ENCODE measurements at places on chromosomes 13 and 19.

GRCh38 chr19:3642987-3643673, 16.5 kb upstream of the CACTIN start:
- DNase-seq, result no peak

GRCh38 chr13:23377983-23378632, 55.4 kb downstream of the SACS start:
- DNase-seq, result peak; percentile 40

DNA sequence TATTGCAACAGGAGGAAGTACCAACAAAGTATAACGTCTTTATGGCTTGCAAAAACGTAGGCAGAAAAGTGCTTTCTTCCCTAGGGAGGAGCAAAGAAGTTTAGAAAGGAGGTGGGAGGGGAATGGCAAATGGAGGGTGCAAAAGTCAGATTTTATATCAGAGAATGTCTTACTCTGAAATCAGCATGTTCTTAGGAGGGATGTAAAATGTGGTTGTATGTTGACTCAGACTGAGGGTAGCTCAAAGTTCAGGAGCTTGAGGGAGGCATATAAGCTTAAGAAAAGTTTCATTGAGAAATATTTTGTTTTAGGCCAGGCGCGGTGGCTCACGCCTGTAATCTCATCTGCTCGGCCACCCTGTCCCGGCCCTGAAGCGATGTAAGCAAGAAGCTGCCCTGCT, 1.7 kb downstream of the ZNF90 start:
- DNase-seq, result no peak

DNA sequence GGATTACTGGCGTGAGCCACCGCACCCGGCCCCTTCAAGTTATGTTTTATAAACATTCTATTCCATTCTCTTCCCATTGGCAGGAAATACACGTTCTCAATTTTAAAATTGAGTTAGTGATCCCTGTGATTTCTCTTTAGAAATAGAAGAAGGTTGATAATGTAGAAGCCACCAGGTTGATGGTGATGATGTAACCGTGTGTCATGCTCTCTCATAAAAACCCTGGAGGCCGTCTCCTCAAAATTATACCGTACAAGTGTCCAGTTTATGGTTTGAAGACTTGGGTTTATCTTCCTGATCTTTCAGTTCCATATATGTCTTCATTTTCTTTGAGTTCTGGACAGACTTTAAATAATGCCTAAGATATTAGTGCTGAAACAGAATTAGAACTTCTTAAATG, 32.2 kb downstream of the COG3 start:
- no peak for DNase-seq

GRCh38 chr19:45767881-45768654, 984 bp downstream of the SIX5 start:
- peak; percentile 82 for DNase-seq

- no peak for DNase-seq
Measured at GRCh38 chr13:34547929-34548328, 394.1 kb upstream of the NBEA start.

- DNase-seq, result no peak
Measured at GRCh38 chr19:5253406-5254110, 87.1 kb downstream of the PTPRS start.

GRCh38 chr19:46821512-46822409, 28.9 kb downstream of the AP2S1 start:
- DNase-seq, result peak; percentile 52

DNA sequence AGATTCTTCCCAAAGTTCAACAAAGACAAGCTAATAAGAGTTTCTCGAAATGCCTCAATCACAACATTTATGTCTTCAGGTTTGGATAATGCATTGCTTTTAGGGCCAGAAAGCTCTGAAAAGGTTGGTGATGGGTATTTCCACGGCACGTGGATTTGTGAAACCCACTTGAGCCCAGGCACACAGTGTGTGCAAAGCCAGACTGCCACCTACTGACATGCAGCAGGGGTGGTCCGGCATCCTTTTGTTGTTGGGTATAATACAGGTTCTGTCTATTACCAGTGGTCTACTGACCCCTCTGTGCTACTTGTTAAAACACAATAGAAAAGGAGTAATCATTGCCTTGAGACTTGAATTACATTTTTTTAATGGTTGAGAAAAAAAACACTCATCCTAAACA, 225.6 kb downstream of the RAP2A start:
- no peak for DNase-seq

GRCh38 chr19:1265615-1266128, 3.5 kb upstream of the CIRBP start:
- no peak for DNase-seq

DNA sequence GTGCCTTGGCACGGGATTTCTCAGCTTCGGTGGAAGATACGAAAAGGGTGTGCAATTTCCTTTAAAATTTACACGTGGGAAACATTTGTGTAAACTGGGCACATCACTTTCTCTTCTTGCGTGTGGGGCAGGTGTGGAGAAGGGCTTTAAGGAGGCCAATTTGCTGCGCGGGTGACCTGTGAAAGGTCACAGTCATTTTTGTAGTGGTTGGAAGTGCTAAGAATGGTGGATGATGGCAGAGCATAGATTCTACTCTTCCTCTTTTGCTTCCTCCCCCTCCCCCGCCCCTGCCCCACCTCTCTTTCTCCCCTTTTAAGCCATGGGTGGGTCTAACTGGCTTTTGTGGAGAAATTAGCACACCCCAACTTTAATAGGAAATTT, 7.2 kb downstream of the SLITRK5 start:
- peak; percentile 8 for DNase-seq

GRCh38 chr13:97385854-97386253, 48.1 kb upstream of the RAP2A start:
- DNase-seq, result no peak

- DNase-seq, result no peak
Measured at GRCh38 chr13:27177852-27178251, 6.2 kb upstream of the USP12 start.

DNA sequence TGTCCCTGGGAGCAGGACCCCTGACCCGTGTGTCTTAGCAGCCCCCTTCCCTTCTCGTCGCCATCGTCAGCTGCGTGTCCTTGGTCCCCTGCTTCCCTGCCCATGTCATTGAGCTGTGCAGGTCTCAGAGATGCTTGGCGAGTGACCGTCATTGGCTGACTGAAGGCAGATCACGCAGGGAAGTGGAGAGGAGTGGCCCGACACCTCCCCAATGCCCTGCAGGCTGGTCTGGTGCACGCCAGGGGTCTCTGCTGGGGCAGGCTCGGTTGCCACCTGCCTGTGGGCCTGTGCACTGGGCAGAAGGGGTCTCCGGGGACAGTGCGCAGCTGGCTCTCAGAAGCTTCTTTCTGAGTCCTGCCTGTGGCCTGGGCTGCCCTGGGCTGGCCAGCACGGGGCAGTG, 6.2 kb downstream of the GNA11 start:
- no peak for DNase-seq

DNA sequence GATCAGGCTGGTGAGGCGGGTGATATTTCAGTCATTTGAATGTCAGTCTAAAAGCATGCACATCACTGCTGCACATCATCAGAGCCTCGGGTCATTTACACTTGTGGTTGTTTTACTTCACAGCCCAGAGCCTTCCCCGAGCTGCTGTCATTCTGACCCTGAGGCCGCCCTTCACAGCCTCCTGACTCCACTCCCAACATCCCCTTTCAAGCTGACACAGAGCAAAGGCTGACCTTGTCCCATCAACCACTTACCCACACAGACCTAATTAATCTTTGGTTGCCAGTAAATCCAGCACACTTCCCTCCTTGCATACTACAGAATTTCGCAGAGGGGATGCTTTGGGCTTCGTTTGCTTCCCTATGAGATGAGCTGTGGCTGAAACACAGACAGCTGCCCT, 528.1 kb downstream of the DIAPH3 start:
- no peak for DNase-seq

DNA sequence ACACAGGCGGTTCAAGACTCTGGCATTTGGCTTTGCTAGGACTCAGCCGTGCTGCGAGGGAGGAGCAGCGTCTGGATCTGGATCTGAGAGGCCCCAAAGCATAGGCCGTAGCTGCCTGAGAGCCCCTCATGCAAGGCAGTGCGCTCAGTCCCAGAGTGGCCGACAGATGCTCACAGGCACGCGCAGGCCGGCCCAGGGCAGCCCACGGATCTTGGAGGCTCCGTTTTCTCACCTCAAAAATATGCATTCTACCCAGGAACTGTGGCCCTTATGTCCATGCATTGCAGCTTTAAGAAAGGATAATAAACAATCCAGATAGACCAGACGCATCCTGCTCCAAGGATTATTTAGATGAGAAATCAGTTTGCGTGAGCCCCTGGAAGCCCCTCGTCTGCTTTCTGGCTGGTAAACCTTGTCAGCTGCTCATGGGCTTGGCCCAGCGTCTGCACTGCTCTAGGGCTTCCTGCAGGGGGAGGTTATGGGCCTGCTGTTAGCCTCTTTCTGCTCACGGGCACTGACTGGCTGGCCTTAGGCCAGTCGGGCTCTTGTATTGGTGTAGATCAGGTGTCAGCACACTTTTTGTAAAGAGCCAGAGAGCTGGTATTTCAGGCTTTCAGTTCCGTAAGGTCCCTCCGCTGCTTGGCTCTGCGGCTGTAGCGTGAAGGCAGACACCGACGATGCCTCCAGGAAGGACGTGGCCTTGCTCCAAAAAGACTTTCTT, 24.2 kb downstream of the TEX29 start:
- DNase-seq, result no peak

GRCh38 chr13:32790731-32791130, 204.5 kb downstream of the PDS5B start:
- no peak for DNase-seq

GRCh38 chr13:21812192-21812626, 141.3 kb downstream of the FGF9 start:
- no peak for DNase-seq

DNA sequence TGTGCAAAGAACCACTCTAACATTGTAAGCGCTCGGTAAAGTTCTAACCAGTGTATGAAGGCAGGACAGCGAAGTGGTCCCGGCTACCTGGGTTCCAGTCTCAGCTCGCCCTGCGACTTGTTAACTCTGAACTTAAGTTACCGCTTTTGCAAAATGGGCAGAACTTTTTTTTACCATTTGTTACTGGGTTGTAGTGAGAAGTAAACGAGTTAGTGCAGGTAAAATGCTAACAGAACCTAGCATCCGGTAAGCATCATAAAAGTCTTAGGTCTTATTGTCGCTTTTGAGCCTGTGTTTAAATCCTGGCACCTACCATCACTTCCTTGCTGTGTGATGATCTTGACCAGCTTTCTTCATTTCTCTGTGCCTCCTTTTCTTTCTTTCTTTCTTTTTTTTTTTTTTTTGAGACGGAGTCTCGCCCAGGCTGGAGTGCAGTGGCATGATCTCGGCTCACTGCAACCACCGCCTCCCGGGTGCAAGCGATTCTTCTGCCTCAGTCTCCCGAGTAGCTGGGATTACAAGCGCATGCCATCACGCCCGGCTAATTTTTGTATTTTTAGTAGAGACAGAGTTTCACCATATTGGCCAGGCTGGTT, 734 bp upstream of the TRMT1 start:
- DNase-seq, result no peak

GRCh38 chr13:98768522-98768921, 16.1 kb upstream of the SLC15A1 start:
- no peak for DNase-seq

GRCh38 chr13:40468227-40468838, 198.1 kb downstream of the FOXO1 start:
- no peak for DNase-seq

- DNase-seq, result peak; percentile 12
Measured at GRCh38 chr13:39684531-39685137, 29.2 kb downstream of the COG6 start.

DNA sequence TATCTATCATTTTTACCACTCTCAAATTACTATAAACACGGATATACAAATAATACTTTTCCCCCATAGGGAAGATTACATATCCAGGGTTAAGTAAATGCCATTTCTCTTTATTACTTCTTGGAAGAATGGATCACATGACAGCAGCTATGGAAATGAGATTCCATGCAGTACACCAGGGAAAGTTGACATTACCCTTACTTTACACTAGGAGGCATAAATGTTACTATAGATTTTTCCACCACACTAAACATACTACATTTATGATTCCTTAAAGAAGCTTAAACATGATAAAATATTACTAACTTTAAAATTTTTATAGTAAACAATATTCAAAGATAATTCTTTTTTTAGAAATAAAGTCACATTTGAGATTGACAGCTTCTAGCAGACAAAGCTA, 611.4 kb downstream of the PCDH9 start:
- DNase-seq, result peak; percentile 17

- no peak for DNase-seq
Measured at GRCh38 chr13:101242720-101243119, 173.6 kb downstream of the NALCN start.

DNA sequence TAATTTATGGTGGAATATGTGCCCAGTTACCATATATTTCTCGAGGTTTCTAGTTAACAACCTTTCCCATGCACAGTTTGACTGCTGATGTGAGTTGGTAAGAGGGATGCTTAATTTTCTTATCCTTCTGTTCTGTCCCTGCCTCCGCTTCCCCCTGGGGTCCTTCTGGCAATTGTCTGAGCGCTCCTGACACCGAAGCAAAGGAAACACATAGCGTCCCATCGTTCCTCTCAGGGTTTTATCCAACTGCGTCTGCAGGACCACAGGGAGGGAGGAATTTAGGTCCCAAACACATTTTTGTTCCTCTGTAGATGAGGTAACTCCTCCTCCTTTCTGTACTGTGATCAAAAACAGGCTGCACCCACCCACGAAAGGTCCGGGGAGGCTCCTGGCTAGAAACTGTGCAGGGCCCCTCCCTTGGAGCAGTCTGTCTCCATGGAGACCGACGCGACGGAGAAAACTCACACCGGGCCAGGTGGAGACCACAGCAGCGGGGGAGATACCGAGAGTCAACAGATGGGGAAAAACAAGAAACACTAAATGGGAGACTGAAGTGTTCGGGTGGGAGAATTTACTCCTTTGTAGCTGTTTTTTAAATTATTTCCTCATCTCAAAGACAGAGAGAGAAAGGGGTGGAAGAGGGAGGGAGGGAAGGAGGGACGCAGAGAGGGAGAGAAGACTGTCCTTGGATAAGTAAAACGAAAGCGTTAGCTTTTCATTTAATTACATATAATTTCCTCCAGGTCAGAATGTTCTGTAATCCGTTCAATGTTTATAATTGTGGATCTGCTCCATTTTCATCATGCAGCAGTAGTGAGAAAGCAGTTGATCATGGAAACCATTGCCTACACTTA, 191.8 kb upstream of the NBEA start:
- peak; percentile 15 for DNase-seq

DNA sequence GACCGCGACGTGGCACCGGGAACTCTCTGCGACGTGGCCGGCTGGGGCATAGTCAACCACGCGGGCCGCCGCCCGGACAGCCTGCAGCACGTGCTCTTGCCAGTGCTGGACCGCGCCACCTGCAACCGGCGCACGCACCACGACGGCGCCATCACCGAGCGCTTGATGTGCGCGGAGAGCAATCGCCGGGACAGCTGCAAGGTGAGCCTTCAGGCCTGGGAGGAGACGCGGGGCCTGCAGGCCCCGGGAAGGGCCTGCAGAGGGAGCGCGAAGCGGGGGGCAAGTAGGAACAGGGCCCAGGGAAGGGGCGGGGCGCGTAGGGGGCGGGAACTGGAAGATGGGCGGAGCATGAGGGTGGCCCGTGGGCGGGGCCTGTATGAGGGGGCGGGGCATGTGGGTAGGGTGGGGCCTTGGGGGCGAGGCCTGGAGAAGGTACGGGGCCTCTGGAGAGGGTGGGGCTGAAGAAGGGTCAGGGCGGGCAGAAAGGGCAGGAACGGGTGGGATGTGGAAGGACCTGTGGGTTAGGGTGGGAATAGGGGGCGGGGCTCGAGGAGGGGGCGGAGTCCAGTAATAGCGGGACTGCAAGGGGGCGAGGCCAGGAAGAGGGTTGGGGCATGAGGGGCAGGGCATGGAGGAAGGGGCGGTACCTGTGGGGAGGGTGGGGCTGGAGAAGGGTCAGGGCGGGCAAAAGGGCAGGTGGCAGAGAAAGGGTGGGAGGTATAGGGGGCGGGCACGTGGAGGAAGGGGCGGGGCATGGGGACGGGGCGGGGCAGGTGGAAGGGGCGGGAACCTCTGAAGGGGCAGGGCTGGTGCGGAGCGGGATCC, 2.5 kb downstream of the CFD start:
- DNase-seq, result peak; percentile 92
